RKO (cell line): ENCODE measurements at places on chromosomes 1 and 21.

GRCh38 chr21:30271611-30272010 lies 11.1 kb downstream of the KRTAP24-1 start:
- no peak for DNase-seq

DNA sequence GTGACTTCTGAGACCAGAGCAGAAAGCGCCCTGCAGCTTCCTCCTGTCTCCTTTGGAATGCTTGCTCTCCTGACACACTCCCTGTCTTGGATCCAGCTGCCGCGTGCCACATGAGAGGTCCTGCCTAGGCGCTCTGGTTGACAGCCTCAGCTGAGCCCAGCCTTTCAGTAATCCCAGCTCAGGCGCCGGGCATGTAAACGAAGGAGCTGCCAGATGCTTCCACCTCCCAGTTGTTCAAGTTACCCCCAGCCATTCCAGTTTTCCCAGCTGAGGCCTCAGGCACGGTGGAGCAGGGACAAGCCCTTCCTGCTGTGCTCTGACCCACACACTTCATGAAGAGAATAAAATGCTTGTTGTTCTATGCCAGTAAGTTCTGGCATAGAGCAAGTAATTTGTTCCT lies 14.3 kb upstream of the CD34 start:
- DNase-seq: no peak

- no peak for DNase-seq
These were observed 1.5 kb upstream of the NHLH1 start for GRCh38 chr1:160365325-160365724.

- no peak for DNase-seq
These were observed 19.3 kb downstream of the C1orf167 start for GRCh38 chr1:11781297-11781696.

GRCh38 chr21:32613436-32614043 lies 1.4 kb upstream of the CFAP298 start:
- DNase-seq: no peak

GRCh38 chr1:217661407-217661806 lies 30.3 kb downstream of the SPATA17 start:
- DNase-seq: no peak

GRCh38 chr1:206068314-206068713 lies 15.3 kb downstream of the RHEX start:
- DNase-seq: no peak
